SW480 (cell line): ENCODE measurements at places on chromosomes 16 and 17.

DNA sequence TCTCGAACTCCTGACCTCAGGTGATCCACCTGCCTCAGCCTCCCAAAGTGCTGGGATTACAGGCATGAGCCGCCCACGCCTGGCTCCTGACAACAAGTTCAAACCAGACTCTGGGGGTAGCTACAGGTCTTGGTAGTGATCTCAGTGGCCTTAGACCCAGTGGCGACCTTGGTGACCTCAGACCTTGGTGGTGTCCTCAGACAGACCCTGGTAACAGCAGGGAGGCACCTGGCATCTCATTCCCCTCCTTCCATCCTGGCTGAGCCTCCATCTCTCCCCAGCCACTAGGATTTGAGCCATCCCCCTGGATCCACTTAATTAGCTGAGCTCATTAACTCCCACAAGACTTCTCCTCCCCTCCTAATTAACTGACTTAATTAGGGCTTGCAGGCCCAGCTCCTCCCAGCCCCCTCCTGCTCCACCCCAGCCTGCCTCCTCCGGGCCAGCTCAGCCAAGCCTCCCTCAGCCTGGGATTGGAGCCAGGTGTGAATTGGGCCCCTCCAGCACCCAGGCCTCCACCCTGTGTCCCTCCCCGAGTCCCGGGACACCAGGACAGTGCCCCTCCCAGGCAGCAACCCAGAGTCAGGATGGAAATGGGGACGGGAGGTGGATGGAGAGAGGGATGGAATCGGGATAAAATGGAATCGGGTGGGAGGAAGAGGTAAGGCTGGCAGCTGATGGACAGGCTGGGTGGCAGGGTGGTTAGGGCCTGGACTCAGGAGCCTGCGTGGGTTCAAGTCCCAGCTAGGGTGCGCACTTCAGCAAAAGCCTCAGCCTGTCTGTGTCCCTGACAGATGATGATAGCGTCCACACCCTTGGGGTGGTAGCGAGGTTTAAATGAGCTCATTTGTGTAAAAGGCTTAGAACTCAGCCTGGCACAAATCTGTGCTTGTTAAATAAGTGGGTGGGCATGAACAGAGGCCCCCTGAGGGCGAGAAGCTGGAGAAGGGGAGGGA lies 11.2 kb upstream of the SBK1 start:
- no peak for DNase-seq

DNA sequence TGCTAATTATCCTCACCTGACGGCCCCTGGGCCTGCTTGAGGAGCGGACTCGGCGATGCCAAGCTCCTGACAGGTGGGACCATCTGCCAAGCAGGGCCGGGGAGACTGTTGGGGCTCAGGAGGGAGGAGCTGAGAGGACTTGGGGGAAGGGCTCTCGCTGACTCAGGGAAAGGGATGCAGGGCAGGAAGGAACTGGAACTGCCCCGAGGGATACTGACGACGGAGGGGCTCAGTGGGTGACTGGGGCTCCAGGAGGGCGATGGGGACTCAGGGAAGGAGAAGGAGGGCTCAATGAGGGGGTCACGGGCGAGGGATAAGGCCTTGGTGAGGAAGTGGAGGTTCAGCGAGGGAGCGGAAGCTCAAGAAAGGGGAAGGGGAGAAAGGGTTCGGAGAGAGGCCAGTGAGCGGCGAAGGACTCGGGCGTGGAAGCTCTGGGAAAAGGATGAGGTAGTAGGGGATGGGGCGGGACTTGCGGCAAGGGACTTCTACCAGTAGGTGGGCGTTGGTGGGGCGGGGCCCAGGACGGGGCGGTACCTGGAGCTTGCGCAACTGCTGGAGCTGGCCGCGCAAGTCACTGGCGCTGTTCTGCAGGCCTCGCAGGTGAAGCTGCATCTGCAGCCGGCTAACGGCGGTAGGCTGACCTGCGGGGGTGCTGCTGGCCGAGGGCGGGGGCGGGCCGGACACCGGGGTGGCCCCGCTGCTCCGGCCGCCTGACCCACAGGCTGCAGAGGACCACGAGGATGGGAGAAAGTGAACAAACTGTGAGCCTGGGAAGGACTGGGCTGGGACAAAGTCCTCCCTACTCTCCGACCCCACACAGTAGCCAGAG lies 46.5 kb downstream of the SRCIN1 start:
- peak; percentile 96 for DNase-seq

- no peak for DNase-seq
These were observed 20.1 kb downstream of the LPCAT2 start for GRCh38 chr16:55529018-55529417.

GRCh38 chr17:37092701-37093100 lies 143.9 kb downstream of the AATF start:
- no peak for DNase-seq

GRCh38 chr17:30559656-30560055 lies 82.4 kb downstream of the GOSR1 start:
- DNase-seq: no peak

DNA sequence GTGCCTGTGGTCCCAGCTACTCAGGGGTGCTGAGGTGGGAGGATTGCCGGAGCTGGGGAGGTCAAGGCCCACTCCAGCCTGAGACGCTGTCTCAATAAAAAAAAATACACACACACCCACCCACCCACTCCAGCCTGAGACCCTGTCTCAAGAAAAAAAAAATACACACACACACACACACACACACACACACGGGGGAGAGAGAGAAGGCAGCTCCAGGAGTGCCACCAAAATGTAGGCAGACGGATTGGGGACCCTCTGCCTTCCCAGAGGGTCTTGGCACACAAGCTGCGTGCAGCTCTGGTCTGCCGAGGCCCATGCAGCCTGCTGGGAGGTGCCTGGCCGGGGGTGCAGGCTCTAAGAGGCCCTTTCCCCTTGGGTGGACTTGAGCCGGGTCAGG lies 5.9 kb upstream of the NUDT16L1 start:
- no peak for DNase-seq

- DNase-seq: no peak
These were observed 13.3 kb upstream of the WNT3 start for GRCh38 chr17:46831573-46832330.

- DNase-seq: no peak
These were observed 80.4 kb downstream of the ABCC12 start for GRCh38 chr16:48075398-48075797.

DNA sequence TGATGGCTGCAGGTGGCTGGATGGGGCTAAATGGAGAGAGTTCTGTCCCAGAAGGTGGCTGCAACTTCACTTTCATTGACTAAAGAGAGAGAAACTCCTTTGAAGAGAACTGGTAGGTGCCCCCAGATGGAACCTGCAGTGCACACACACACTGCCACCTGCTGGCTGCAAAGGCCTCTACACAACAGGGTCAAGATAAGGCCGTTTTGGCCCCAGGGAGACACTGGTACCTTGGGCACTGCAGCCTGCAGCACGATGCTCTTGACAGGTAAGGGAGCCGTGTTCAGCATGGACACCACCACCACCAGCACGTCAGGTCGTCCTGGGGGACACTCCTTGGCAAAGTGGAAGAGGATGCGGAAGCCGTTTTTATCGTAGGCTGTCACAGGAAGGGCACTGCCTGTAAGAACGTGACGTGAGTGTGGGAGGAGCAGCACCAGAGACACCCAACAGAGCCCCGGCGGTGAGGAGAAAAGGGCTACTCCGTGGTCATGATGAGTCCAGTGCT lies 22.7 kb downstream of the GGA3 start:
- DNase-seq: peak; percentile 71

DNA sequence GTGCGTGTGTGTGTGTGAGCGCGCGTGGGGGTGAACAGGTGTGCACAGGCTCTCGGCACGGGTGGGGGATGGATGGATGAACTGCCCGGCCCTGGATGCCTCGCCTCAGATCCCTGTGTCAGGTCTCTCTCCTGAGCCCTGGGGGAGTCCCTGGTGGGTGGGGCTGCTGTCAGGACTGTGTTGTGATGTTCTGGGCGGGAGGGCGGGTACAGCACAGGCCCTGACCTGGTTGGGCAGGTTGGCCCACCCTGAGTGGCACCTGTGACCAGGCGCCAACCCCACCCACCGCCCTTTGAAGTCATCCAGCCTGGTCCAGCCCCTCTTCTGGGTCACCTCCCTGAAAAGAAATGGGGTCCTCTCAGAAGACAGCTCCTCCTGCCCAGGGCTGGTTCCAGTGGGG lies 41.6 kb upstream of the TAC4 start:
- DNase-seq: no peak

- no peak for DNase-seq
These were observed 79.9 kb downstream of the CYB561 start for GRCh38 chr17:63366241-63366566.

GRCh38 chr16:3564130-3564888 lies 12.9 kb downstream of the NLRC3 start:
- DNase-seq: no peak

- no peak for DNase-seq
These were observed 8.4 kb upstream of the JPT2 start for GRCh38 chr16:1669698-1670097.

GRCh38 chr17:35011671-35012216 lies 31.4 kb downstream of the LIG3 start:
- no peak for DNase-seq

DNA sequence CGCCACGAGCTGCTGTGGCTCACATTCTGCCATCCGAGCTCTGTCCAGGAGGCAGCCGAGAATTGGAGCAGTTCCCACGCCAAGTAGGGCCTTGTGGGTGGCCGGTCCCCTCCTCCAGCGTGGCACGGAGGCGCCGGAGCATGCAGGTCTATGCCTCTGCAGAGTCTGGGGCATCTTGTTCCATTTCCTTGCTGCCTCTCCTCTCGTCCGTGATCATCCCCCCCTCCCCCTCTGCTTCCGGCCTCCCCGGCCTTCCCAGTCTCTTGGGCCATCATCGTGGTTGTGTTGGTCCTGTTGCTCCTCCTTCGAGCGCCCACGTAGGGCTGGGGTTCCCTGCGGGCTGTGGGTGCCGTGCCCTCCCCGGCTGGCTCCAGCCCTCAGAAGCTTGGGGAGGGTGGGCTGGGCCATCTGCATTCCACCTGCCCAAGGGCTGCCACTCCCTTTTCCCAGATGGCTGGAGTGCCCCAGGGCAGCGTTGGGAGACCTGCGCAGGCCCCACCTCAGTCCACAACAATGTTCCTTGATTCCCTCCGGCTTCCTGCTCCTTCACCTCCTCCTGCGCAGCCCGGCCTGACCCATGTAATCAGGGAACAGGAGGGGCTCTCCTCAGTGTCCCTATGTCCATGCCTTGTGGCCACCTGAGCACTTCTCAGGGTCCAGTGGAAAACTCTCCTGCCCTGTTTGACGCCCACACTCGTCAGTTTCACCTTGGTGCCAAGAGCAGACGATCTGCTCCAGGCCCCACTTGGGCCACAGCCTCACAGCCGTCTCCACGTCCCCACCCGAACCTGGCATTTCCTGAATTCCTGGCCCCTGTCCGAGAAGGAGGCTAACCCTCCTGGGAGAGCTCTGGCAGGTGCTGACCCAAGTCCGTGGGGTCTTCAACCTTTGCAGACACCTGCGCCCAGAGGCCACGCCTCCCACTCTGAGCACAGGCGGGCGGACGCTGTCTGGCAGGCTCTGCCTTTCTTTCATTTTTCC lies 37.1 kb downstream of the BAIAP2 start:
- peak; percentile 87 for DNase-seq

- DNase-seq: no peak
These were observed 61.4 kb upstream of the PLCG2 start for GRCh38 chr16:81717662-81718189.

DNA sequence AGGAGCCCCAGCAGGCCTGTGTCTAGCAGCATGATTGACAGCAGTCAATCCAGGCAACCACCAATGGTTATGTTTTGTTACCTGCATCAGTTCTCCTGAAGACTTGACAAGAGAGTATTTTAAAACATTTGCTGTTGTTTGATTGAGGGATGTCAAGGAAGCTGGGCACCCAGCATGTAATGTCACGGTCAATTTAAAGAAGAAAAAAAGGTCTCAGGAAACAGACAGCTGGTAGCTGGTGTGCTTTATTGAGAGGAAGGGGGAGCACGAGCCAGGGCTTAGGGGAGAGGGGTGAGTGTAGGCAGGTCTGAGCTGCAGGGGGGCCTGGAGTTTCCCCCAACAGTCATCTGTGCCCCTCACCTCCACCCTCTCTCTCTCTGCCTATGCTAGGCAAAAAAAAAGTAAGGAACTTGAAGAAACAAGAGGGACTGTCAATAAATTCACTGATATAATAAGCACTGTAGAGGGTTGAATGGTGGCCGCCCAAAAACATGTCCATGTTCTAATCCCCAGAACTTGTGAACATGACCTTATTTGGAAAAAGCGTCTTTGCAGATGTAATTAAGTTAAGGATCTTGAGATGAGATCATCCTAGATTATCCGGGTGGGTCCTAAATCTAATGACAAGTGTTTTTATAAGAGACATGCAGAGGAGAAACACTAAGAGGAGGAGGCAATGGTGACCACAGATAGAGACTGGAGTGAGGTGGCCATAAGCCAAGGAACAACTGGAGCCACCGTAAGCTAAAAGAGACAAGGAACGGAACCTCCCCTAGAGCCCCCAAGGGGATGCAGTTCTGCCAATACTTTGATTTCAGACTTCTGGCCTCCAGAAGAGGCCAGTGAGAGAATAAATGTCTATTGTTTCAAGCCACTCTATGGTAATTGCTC lies 14.5 kb downstream of the TSPOAP1 start:
- no peak for DNase-seq

GRCh38 chr16:48091117-48091516 lies 64.7 kb downstream of the ABCC12 start:
- DNase-seq: no peak
